ENCODE measurements at places on chromosomes 2 and 18.

GRCh38 chr2:31535768-31536167 lies 45.0 kb downstream of the SRD5A2 start:
- no peak for DNase-seq

- no peak for DNase-seq
Measured at GRCh38 chr2:46836295-46837111, 79.1 kb downstream of the MCFD2 start.

GRCh38 chr2:74233648-74234047 lies 35.2 kb downstream of the MTHFD2 start:
- DNase-seq, result no peak

DNA sequence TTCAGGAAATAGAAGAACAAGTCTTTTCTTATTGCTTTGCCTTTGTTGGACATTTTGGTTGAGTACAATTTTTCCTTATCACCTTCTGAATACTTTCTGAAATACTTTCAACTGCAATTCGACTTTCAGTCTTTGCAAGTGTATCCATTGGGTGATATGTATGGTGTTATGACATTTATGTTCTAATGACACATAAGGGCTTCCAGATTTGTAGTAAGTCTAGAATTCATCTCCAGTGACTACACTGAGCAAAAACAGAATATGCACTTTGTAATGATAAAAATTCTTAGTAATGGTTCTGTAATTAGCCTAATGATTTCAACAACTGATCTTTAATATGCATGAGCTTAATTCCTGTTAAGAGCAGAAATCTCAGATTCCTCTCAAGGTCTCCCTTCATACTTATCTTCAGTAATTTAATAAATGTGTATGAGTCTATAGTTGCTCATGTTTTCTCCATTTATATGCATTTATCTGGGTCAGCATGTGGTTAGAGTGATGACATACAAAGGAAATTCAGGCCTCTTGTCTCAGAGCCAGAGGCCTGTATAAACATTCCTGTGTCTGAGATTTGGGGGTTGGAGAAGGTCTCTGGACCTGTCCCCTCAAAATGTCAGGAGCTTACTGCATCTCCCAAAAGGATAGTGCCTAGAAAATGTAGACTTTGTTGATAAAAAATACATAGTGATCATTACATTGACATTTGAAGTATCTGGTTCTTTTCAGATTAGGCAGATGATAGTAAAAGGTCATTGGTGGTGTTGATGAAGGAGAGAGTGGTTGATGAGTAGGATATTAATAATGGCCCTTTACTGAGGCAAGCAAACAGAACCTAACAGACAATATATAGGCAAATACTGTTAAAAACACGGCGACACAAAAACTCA lies 114.9 kb downstream of the QPCT start:
- DNase-seq, result no peak

GRCh38 chr2:201208563-201209252 lies 25.8 kb downstream of the CASP10 start:
- DNase-seq, result no peak

GRCh38 chr2:230000118-230000841 lies 68.4 kb downstream of the SLC16A14 start:
- no peak for DNase-seq
